ENCODE measurements at places on chromosomes 7 and 10.
A peak's percentile ranks its signal among the peaks of the same experiment; 100 is the strongest.

GRCh38 chr7:47449810-47450590 lies 131.9 kb downstream of the TNS3 start:
- DNase-seq: no peak

GRCh38 chr10:31977440-31978155 lies 49.0 kb upstream of the ARHGAP12 start:
- no peak for DNase-seq

DNA sequence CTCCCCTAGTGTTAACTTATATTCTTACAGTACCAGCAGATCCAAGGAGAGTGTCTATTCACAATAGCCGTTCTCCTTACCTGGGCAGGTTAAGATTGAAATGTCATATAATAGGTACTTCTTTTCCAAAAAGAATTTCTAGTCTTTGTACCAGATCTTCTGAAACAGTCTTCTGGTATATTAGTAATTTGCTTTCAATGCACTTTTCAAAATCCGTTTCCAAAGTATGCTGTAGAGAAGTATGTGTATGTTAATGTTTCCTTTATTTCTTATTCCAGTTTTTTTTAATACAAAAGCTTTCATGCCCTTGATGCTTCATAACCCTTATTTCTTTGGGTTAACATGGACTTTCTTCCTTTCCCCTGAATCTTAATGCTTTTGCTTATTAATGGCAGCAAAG lies 188.2 kb downstream of the MLLT10 start:
- DNase-seq: no peak

DNA sequence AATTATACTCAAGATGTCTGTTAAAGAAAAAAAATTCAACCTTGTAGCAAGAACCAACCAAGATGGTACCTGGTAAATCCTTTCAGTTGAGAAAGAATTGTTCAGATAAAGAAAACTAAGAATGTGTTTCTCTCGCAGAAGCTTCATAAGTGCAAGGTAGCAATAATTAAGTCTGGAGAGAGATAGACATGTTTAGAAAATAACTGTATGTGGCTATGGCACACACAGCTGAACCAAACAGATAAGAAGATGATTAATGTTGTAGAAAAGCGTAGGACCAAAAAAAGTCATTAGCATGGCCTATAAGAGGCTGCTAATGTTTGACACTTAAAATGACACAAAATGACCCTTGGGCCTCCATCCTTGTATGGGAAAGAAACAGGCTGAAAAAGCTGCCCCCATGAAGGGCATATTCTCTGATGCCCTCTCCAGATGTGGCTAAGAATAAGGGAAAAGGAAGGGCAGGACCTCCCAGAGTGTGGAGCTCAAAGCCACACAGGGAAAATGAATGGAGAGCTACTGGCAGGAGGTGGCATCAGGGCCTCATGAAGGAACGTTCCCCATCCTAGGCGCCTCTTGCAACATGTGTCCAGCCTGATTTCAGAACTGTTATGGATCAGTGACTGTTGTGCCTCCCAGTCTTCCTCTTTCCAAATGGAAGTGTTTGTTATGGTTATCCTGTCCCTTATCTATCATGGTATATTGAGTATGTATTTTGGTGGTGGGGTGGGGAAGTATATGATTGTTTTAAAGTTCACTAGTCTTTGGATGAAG lies 30.7 kb downstream of the TLL2 start:
- no peak for DNase-seq

DNA sequence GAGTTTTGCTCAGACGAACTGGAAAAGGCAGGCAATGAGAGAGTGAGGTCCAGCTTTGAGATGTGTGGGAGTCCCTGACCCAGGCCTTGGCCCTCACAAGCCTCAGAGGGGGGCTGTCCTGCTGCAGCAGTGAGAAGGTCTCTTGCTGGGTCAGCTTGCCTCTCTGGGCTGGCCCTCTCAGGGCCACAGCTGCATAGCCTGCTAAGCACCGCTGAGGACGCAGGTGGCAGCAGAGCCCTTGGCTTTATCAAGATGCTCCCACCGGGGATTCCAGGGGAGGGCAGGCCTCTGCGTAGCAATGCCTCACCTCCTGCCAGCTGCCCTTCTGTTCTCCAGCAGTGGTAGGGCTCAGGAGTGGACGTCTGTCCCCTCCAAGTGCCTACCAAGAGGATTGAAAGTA lies 128.7 kb downstream of the COBL start:
- no peak for DNase-seq

DNA sequence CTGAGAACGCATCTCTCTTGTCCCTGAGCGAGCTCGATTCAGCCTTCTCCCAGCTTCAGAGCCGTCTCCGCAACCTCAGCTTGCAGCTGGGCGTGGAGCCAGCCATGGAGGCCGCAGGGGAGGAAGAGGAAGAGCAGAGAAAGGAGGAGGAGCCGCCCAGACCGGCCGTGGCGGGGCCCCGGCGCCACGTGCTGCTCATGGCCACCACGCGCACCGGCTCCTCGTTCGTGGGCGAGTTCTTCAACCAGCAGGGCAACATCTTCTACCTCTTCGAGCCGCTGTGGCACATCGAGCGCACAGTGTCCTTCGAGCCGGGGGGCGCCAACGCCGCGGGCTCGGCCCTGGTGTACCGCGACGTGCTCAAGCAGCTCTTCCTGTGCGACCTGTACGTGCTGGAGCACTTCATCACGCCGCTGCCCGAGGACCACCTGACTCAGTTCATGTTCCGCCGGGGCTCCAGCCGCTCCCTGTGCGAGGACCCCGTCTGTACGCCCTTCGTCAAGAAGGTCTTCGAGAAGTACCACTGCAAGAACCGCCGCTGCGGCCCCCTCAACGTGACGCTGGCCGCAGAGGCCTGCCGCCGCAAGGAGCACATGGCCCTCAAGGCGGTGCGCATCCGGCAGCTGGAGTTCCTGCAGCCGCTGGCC lies 43.2 kb downstream of the CHST3 start:
- no peak for DNase-seq

- DNase-seq: peak; percentile 78
Measured at GRCh38 chr7:6273380-6273837, 985 bp upstream of the CYTH3 start.

Data from LoVo (cell line).